Activated gamma-delta T cell treated with anti-CD3 and anti-CD28 coated beads, Interleukin-2, amount 50 U/mL, for 16 hours (primary cell): ENCODE measurements at places on chromosomes 7 and 10.

DNA sequence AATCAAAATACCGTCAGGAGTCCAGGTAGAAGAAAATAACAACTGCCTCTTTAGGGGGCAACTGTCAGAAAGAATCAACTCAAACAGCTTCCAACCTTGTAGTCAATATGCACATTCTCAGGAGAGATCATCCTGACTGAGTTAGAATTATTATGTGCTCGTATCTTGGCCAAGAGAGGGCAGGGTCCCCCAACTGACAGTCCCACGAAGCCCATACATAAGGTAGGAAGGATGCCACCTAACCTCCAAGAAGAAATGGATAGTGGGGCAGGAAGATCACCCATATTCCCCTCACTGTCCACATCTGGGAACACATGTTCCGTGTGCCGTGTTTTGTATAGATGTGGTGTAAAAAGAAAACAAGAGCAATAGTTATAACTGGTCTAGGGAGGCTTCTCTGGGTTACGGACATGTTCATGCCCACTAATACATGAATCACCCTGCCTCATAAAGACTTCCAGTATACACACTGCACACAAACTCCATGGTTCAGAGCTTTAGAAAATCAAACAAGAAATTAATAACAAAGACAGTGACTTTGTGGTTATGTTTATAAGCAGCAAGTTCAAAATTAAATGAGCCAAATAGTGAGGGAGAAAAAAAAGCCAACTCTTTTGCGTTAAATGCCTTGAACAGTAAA is 295.6 kb downstream of the FGFR2 start:
- no peak for DNase-seq

- no peak for DNase-seq
Measured at GRCh38 chr10:124146483-124146882, 53.1 kb upstream of the CHST15 start.

GRCh38 chr7:36796850-36797536 is 72.7 kb upstream of the AOAH start:
- no peak for DNase-seq

DNA sequence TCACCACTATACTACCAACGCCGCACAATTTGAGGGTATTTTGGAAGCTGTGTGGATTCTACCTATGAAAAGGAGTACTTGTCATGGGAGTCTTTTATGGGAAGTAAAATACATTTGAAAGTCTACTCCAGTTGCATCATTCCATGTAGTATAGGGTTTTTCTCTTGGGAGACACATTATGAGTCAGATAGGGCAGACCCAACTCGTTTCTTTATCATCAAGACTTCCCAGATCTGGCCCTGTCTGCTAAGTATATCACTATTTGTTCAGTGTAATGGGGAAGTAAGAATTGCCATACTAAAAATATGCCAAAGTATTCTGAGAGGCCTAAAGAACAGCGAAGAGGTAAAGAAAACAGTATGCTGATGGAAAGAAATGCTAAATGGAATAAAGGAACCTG is 144.2 kb downstream of the SPAG6 start:
- DNase-seq: no peak
